ENCODE measurements at places on chromosomes 2 and 18.

GRCh38 chr2:8021921-8022320 is 659.9 kb upstream of the ID2 start:
- DNase-seq: no peak

- DNase-seq: no peak
Measured at GRCh38 chr2:96546321-96546720, 9.8 kb downstream of the ARID5A start.

DNA sequence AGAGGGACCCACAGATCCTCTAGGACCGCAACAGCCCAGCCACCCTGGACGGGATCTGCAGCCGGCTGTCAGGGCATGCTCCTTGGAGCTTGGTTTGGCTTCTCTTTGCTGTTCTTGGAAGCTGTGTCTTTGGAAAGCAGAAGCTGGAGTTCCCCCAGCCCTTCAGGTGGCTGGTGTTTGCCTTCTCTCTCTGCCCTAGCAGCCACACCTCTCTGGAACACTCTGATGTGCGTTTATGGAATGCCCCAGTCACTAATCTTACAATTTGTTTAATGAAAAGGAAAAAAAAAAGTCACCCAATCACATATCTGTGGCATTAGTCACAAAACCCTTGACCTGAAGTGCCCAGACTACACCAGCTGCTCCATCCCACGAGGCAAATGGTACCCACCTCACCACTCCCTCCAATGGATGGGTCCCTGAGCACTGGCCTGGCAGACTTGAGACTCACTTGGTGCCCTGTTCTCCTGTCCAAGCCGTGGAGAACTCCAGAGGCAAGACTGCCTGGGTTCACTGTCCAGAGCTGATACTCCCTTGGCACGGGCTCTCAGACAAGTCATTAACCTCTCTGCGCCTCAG is 70.2 kb upstream of the DAPL1 start:
- no peak for DNase-seq

DNA sequence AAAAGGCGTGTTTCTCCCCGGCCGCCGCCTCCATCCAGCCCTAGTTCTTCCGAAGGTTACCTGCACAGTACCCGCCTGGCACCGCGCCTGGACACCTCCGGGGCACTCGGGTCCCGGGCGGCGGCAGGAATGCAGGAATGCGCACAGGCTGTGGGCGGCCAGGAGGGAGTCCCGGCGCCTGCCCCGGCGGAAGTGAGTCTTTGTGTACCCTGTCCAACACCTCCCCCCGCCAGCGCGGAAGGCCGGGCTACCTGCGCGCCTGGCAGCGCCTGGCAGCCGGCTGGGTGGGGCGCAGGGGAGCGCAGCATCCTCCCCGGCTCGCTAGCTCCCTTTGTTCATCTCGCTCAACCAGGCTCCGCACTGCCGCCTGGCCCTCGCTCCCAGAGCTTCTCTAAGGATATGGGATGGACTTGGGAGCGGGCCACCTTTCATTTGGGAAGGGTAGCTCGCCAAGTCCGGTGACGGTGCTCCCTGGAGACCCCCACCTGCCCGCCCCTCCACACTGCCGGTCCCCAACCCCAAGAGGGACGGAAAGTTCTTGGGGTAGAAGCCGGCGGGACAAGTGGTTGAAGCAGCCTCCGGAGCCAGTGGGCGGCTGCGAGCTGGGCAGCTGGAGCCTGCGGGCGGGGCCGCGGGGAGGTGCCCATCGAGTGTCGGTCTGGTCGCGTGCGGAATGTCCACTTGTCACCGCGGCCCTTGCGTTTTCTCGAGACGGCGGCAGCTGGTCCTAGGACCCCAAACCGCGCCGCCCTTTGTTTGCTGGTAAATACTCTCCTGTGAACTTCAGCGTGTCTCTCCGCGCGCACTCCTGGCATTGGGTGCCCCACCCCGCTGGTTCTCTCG is 1.2 kb upstream of the ST6GAL2 start:
- DNase-seq: peak; percentile 87

DNA sequence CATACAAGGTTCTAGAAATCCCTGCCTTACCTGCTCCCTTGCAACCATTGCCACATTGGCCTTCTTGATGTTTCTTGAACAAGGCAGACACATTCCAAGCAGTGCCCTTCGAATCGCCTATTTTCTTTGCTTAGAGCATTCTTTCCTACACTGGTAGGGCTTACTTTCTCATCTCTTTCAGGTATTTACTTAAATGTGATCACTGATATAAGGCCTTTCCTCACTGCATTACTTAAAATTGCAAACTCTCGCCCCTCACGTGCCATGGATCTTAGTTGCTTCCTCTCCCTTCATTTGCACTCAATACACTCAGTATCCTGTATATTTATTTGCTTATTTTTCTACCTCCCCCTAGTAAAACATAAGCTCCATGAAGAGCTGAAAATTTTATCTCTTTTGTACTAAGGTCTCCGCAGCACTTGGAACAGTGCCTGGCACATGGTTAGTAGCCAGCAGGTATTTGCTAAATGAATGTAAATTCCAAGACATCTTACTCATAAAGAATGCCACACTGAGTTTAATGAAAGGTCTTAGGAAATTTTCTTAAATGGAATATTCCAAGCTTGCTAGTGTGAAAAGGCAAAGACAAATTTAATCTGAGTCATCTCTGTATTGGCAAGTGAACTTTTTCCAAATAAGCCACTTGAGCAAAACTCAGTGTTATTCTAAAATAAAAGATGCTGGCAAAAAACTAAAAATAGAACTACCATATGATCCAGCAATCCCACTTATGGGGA is 42.4 kb upstream of the FIGN start:
- peak; percentile 75 for DNase-seq

GRCh38 chr2:66899648-66900047 is 464.7 kb downstream of the MEIS1 start:
- DNase-seq: no peak

GRCh38 chr2:45610281-45611019 is 617 bp downstream of the SRBD1 start:
- DNase-seq: peak; percentile 60

DNA sequence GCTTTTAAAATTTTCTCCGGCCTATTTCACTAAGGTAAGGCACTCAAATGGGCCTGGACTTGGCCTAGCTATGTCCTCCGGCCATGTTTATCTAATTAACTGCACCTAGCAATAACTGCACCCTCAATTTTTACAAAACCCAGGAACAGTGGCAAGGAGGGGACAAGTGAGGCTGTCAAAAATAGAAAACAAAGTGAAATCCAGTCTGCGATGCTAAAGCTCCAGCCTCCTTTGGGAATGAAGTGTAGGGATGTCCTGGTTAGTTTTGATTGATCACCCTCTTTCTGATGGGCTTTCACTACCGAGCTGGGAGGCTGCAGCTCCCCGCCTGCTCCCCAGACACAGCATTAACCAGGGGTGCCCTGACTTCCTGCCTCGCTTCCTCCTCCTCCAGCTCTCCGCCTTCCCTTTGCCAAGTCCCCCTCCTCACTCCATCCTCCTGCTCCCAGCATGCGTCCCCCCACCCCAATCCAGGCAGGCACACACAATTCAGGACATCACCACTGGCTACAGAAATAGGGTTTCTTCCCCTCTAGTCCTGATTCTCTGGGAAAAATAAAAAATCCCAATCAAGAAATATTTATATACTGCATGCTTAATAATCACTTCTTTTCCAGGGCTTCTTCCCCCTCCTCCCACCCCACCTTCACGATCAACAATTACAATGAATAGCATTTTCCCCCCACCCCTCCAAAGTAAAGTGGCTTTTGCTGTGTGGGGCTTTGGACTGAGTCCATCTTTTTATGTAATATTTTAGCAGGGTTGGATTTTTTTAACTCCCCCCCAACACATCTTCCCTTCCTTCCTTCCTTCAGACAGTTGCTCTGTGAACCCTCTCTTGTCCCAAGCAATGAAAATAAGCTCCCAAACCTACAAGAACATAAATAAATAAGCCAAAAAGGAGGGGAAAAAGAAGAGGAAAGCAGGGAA is 3.3 kb upstream of the POU3F3 start:
- no peak for DNase-seq

GRCh38 chr2:11260979-11261378 is 83.5 kb downstream of the ROCK2 start:
- DNase-seq: no peak

DNA sequence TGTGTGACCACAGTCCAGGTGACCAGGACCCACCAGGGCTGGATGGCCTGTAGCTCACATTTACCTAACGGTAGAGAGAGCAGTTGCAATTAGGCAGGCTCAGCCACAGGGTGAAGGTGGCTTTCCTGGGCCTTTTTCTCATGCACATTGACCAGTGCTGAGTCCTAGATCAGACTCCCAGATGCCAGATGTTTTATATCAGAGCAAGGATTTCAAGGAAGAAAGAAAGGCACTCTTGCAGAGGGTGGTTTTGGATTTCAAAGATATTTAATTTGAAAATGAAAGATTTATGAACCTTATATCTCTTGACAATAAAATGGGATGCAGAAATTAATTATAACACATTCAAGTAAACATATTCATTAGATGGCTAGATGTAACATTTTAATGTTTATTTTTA is 694.2 kb upstream of the GYPC start:
- DNase-seq: no peak

GRCh38 chr2:151438506-151438905 is 28.8 kb downstream of the RIF1 start:
- no peak for DNase-seq

DNA sequence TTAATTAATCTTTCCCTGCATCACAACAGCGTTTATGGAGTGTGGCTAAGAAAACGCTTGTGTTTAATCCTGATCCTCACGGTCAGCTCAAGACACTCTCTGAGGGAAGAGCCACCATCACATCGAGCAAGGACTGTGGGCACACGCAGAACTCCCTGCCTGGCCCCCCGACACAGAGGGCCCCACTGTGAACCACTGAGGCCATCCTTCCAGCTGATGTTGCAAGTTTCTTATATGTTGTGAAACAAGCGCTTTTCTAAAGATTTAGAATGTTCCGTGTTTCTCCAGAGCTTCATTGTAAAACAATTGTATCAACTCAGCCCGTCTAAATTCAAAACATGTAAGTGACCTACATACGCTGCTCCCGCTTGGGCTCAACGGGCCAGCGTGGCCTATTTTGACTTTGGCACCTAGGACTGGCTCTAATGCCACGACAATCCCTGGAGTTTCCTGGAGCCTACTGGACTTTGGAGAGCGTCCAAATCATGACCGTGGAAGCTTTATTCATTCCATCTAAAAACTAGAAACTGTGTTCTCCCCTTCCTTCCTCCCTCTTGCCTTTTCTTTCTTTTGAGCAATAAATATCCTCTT is 34.9 kb downstream of the SERPINE2 start:
- DNase-seq: peak; percentile 56

GRCh38 chr2:64770781-64771334 is 117.1 kb upstream of the SERTAD2 start:
- DNase-seq: no peak

GRCh38 chr2:47950340-47951301 is 44.3 kb upstream of the FBXO11 start:
- no peak for DNase-seq

DNA sequence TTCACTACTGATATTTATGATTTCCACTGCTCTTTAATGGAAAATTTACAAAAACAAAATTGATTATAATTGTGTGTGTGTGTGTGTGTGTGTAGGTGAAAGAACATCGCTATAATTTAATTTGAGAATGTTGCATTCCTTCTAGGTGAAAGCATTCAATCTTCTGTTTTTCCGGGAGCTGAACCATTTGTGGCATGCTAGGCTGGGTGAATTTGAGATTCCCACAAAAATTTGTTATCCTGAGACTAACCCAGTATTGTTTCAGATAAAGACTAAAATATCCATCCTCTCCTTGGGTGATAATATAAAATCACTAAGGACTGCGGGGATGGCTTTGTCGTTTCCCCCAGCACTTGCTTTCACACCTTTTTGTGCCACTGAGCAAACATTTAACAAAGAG is 911.2 kb upstream of the PIK3C3 start:
- DNase-seq: no peak

- no peak for DNase-seq
Measured at GRCh38 chr18:36415625-36416024, 118.1 kb downstream of the FHOD3 start.

- DNase-seq: no peak
Measured at GRCh38 chr2:26838121-26838906, 9.6 kb upstream of the DPYSL5 start.

GRCh38 chr2:25098670-25099486 is 57.0 kb downstream of the EFR3B start:
- DNase-seq: no peak

GRCh38 chr2:161243312-161243711 is 64.9 kb upstream of the PSMD14 start:
- no peak for DNase-seq

- DNase-seq: no peak
Measured at GRCh38 chr2:138071720-138072719, 107.7 kb downstream of the HNMT start.

DNA sequence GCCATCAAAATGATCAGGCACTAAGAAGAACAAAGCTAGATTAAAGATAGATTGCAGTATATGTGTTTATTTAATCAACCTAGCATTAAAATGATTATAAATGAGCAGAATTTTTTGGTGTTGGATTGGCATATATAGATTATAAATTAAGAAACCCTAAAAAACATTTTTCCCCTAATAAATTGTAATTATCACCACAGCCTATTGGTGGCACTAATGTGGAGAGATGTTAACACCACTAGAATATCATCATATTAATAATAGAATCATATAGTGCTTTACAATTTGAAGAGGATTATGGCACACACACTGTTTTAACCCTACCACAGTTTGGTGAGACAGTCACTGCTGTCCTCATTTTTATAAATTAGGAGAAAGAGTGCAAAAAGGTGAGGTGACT is 112.4 kb upstream of the RND3 start:
- no peak for DNase-seq

- DNase-seq: no peak
Measured at GRCh38 chr18:74252039-74252395, 39.7 kb downstream of the CYB5A start.

DNA sequence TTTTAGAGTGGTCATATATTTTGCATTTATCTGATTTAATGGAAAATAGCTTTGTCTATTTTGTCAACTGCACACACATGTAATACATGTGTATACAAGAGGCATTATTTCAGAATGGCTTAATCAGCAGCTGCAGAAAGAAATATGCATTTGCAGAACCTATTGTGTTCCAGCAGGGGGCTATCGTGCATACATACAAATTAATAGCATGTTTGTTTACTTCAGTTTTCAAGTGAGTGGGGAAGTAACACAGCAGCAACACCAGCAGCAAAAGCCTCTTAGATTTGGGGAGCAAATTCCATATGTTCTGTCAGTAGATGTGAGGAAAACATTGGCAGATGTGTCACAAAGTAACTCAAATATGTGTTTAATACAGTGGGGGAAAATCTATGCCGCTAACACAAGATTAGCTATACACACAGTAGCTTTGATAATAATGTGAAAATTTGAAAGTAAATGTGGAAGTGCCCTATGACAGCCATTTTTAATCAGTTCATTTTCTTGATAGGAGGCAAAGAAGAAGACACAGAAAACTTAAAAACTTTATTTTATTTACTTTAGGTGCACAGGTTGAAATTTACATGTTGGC is 218.1 kb downstream of the WDR7 start:
- no peak for DNase-seq

- no peak for DNase-seq
Measured at GRCh38 chr2:68746408-68746807, 11.8 kb downstream of the ARHGAP25 start.

- no peak for DNase-seq
Measured at GRCh38 chr2:208511573-208511972, 105.0 kb downstream of the PTH2R start.

GRCh38 chr18:49645196-49645595 is 83.3 kb downstream of the LIPG start:
- no peak for DNase-seq

GRCh38 chr18:49723648-49724180 is 89.6 kb downstream of the ACAA2 start:
- DNase-seq: no peak

All from aorta (tissue), 5 donors.